ENCODE measurements at places on chromosomes 1 and 21.

GRCh38 chr1:234168061-234168724, 205.1 kb upstream of the COA6 start:
- no peak for DNase-seq

- DNase-seq, result no peak
These were observed 11.7 kb downstream of the ITLN2 start for GRCh38 chr1:160942926-160943325.

DNA sequence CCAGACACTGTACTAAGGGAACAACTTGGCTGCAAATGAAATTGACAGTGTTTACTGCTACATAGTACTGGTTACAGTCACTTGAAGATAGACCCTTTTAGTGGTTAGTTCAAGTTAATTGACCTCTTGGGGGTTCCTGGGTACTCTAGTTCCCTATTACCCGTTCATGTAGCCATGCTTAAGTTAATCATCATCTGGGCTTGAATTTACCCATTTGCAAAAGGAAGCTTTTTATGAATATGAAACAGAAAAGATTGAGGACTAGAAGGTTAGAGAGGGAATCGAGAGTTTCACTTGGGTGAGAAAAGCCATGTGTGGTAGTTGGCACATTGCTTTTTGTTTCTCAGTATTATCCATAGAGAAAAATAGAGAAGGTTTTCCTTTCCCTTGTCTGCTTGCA, 2.7 kb downstream of the MIA3 start:
- no peak for DNase-seq

DNA sequence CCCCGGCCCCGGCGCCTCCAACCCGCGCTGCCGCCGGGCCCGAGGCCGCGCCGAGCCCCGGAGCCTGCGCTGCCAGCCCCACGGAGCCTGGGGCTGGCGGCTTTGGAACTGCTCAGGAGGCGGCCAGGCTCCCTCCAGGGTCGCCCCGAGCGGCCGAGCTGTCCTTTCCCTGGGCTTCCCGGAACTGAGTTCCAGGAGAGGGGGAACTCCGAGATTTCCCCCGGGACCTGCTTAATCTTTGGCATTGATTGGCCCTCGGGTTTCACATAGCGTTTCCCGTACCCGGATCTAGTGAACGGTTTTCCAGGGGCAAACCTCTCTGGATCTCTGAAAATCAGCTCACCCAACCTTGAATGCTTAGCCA, 504 bp downstream of the H6PD start:
- DNase-seq, result no peak

- DNase-seq, result no peak
These were observed 301.9 kb downstream of the LMX1A start for GRCh38 chr1:165054627-165055026.

Measured in central memory CD4-positive, alpha-beta T cell (primary cell).